ENCODE measurements at places on chromosomes 6 and 20. TPM values are rescaled to one million over a fixed set of nuclear protein-coding genes. Genes with fewer than 3 reads are reported as not detected.

Gene BPIFA1
- not detected for polyA plus RNA-seq

Gene PPDPF
- polyA plus RNA-seq, result 134 TPM

Gene LAMA2
- polyA plus RNA-seq, result 12.3 TPM

Gene WFDC6
- not detected for polyA plus RNA-seq

Gene HLA-DPA1
- polyA plus RNA-seq, result 10.7 TPM

Gene FILIP1
- polyA plus RNA-seq, result 20.1 TPM

Gene PIGT
- polyA plus RNA-seq, result 113 TPM

Gene LAMA4
- polyA plus RNA-seq, result 3.6 TPM

Gene SAMD3
- polyA plus RNA-seq, result 0.09 TPM

Gene ZBP1
- 0.17 TPM for polyA plus RNA-seq
